ENCODE measurements at places on chromosomes 11 and 22. TPM values are rescaled to one million over a fixed set of nuclear protein-coding genes. Genes with fewer than 3 reads are reported as not detected.

GRCh38 chr22:30397656-30398635, 1.1 kb downstream of the SEC14L2 start:
- peak; percentile 18 for DNase-seq

DNA sequence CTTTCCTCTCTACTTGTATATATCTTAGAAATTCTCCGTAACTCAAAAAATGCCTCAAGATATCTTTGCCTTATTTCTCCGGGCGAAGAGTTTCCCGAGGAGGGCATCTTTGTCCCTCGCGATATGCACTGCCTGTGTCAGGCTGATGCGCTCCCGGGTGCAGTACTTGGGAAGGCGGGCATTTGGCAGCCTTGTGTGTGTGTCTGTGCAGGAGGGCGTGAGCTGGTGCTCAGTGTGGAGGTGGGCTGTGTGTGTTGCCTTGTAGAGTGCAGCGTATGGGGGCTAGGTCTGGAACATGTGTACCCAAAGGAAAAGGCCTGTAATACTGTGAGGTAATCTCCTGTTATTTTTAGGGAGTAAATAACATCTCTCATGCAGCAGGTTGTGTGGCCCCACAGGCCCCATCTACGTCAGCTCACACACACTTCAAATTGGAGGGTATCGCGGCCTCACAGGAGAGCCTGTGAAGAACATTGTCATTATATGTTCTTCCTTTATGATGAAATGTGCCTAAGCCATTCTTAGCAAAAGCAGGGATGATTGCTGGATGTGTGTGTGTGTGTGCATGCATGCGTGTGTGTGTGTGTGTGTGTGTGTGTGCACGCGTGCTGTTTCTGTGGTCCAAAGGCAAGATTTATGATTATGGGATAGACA, 77.5 kb downstream of the KCNJ1 start:
- no peak for DNase-seq

DNA sequence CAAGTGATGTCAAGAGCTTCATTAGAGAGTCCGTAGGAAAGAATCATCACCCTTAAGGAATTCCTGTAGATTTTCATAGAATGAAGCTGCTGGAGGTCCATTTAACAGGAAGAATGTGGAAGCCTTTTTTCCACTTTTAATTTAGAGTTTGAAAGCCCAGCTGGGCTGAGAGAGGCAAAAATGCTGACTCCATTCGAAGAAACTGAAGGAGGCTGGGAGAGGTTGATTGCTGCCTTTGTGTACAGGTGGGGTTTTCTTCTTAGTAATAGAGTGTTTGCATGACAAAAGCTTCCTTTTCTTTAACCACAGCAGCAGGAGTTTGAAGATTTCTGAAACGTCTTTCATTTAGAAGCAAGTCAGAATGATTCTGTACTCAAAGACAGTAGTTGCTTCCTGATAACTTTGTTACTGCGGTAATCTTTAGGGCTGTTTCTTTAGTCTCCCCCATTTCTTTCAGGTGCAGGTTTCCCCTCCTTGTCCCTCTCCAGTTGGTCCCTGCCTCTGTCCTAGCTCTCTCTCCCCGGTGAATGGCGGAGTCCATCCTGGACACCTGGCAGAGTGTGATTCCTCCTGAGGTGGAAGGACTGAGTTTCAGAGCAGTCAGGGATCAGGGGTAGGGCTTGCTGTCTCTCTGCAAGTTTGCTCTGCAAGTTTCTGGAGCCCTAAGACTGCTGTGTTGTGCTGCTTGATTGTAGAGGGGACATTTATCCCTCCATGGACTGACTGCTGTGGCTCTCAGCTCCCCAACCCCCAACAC, 166.2 kb downstream of the LDLRAD3 start:
- no peak for DNase-seq

DNA sequence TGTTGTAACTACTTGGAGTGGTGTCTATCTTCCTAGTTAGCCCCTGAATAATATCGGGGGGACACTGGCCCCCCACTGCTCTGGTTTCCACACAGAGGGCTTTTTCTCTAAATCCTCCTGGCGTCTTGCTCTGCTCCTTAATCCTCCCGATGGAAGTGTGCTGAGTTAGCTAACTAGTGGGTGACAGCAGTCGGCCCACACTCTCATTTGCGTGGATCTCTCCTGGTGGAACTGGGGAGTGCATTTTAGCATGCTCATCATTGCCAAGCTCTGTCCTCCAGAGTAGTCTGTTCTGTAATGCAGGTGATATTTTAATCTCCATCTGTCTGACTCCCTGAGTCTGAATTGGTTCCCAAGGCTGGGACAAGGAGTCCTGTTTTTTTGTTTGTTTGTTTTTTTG, 46.1 kb upstream of the RASSF10 start:
- DNase-seq: no peak

- no peak for DNase-seq
Observed at GRCh38 chr11:122082205-122082604, 33.8 kb downstream of the BLID start.

Gene ST13
- 178 TPM for total RNA-seq

Gene DNAJB7
- total RNA-seq: not detected

Gene CTSC
- total RNA-seq: 11.0 TPM

Data from frontal cortex (tissue), 4 donors.